ENCODE measurements at places on chromosomes 6 and 20.

DNA sequence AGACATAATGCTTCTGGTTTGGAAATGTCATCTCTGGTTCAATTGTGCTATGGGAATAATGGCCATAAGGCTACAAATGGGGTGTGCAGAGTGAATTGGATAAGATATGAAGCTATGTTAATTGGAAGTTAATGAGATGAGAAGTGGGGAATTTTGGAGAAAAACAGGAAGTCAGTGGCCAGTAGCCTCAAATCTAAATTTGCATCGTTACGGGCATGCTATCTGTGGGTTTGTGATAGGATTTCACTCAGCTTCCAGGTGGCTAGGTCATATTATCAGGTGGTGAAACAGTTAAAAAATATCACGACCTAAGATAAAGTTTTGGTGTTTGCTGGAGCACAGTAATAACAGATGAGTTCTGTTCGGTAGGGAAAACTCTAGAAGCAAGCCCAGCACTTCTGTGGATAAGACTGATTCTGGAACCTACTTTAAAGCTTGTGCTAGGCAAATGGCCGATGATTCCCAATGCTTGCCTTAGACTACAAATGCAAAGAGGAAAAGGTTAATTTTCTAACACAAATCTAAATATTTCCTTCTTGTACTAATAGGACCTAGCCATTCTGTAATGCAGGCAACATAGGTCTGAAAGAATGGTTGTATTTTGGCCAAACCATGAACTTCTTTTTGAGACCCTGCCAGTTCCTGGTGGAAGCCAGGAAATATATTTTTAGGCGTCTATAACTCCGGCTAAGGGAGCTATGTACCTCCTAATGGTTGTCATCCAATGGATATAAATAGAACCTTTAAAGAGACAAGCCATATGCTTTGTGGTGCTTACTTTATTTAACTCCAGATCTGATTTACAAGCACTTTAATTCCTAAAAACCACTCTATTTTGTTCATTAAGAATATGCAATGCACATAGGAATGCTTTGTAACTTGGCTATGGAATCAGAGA lies 111.0 kb downstream of the PLCB1 start:
- no peak for DNase-seq

- DNase-seq = no peak
These were observed 4.6 kb downstream of the CST4 start for GRCh38 chr20:23684261-23684660.

- no peak for DNase-seq
These were observed 11.5 kb upstream of the CCDC170 start for GRCh38 chr6:151482290-151482689.

DNA sequence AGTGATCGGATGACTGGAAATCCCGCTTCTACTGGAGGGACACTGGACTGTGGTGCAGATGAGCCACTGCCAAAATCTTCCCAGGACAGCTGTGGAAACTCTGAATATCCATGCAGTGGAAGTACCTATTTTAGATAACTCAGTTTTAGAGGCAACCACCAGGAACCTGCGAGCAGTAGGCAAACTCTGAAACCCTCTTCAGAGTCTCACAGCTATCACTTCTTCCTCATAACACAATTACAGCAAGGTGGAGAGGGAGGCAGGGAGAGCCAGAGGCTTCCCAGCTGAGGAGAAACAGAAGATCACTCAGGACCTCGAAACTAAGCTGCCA lies 322.8 kb upstream of the NT5E start:
- no peak for DNase-seq

- peak; percentile 75 for DNase-seq
These were observed 121.7 kb upstream of the SLC2A12 start for GRCh38 chr6:134173936-134174671.

All from naive thymus-derived CD8-positive, alpha-beta T cell (primary cell).